Fibroblast of skin of back (primary cell): ENCODE measurements at places on chromosomes 2 and 18.

DNA sequence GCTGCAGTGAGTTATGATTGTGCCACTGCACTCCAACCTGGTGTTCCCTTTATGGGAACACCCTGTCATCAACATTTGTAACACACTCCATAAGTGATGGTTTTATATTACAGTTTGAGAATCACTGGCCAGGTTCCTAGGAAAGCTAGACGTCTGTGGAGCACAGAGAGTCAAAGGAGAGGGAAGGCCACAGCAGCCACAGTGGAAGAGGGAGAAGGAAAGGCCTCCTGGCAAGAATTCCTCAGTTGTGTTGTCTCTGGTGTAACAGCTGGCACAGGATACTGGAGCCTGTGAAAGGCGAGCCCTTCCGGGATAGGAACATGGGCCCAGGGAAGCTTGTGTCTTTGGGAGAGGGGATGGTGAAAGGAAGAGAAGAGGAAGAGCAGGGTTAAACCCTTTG, 360.5 kb upstream of the PIK3C3 start:
- DNase-seq: no peak

GRCh38 chr2:1421731-1422130, 8.5 kb downstream of the TPO start:
- DNase-seq: no peak

DNA sequence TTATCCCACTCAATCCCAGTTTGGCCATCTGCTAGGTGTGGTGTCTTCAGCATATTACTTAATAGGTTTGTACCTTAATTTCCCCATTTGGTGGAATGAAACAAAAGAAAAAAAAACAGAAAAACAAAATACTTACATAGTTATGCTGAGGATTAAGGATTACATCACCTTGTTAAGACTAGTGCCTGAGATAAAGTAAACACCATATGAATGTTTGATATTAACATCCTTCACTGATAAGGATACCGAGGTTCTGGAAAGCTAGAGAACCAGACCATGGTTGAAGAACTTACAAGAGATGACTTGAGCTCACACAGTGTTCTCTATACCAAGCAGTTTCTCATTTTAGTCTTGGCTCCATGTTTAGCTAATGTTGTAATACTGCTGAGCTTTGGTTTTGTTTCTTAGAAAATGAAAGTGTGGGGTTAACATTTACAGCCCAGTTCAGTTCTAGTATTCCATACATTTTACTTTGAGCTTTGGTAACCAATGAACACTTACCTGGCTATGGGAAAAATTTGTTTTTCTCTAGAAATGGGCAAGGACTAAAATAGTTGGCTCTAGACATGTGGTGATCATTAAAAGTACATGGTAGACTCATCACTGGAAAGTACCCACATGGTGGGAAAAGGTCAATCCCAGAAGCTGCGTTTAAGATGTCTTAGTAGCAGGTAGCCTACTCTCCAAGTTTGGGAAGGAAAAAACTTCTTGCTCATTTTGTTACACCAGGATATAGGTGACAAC, 5.8 kb upstream of the GPD2 start:
- DNase-seq: no peak

DNA sequence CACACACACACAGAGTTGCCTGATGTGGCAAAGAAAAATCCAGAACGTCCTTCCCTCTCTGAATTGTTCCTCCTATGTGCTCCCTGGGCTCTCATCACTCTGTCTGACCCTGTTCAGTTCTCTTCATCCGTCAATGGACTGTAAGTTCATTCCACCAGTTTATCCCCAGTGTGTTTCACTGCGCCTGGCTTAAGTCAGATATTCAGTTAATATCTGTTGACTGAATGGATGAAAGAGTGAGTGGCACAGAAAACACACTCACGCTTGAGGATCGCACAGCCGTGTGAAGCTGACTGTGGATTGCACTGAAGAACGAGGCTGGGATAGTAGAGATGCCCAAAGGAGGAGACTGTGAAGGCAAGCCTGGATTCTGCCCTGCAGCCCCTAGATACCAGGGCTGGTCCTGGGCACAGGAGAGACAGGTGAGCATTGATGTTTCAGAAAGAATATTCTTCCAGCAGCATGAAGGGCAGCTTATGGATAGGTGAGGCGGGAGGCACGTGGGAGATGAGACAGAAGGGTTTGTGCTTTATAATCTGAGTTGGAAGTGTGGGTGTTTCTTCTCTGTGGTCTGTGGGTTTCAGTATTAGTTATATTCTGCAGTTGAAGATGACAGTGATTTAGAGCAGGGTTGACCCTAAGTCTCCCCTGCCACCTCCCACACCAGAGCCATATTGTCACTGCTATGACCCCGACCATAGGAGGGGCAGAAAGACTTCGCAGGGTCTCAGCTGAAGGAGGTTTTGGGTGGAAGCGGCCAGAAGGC, 129.9 kb downstream of the SOCS6 start:
- DNase-seq: no peak

- DNase-seq: no peak
Measured at GRCh38 chr2:190352668-190353536, 9.5 kb downstream of the INPP1 start.

DNA sequence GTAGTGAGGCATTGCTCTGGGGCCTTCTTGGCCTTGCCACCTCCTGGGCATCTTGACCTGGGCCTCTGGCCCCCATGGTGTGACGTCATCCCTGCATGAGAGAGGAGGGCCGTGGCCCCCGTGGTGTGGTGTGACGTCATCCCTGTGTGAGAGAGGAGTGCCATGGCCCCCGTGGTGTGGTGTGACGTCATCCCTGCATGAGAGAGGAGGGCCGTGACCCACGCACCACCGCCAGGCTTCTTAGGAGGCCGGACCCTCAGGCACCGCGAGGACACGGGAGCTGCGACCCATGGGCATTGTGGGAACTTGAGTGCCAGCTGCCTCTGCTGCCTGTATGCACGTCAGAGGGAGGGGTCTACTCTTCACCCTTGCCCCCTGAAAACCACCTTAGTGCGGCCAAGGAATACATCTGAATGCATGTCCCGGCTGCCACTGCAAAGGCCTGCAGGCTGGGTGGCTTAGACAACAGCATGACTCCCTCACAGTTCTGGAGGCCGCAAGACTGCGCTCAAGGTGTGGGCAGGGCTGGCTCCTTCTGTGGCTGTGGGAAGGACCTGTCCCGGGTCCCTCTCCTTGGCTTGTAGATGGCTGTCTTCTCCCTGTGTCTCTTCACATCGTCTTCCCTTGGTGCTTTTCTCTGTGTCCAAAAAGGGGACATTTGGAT, 20.8 kb upstream of the OTOS start:
- no peak for DNase-seq

DNA sequence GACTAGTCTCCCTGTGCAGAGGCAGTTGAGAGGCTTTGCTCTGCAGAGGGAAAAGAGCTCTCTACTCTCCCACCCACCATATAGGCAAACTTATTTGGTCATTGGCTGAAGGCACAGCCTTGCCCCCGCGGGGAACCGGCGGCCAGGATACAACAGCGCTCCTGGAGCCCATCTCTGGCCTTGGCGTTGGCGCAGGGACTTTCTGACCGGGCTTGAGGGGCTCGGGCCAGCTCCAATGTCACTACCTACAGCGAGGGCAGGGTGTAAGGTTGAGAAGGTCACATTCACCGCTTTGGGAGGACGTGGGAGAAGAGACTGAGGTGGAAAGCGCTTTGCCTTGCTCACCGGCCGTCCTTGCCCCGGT, 2.2 kb downstream of the ONECUT2 start:
- DNase-seq: no peak

DNA sequence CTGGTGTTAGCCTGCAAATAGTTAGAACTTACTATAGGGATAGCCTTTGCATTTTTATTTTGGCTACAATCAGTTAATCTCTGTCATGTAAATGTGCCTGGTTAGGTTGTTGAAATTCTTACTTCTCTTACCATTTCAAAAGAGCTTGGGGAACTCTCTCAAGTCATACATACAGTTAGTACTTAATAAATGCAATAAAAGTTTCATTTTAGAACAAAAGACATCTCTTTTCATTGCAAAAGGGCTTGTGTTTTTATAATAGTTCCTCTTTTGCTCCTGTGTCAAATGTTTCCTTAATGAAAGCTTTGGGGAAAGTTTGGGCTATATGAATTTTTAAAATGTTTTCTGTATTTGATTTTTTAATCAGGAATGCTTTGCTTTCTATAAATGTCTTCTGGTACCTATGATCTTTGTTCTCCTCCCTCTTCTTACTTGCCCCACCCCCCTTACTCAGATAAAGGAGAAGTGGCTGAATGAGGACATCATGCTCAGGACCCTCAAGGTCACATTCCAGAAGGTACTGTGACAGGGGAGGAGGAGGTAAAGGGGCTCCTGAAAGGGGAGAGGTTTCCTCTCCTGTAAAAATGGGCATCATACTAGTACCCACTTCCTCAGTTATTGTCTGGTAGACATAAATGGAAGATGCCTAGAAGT, 13.6 kb downstream of the PTPN18 start:
- no peak for DNase-seq

GRCh38 chr18:48646976-48647375, 108.1 kb downstream of the CTIF start:
- no peak for DNase-seq

DNA sequence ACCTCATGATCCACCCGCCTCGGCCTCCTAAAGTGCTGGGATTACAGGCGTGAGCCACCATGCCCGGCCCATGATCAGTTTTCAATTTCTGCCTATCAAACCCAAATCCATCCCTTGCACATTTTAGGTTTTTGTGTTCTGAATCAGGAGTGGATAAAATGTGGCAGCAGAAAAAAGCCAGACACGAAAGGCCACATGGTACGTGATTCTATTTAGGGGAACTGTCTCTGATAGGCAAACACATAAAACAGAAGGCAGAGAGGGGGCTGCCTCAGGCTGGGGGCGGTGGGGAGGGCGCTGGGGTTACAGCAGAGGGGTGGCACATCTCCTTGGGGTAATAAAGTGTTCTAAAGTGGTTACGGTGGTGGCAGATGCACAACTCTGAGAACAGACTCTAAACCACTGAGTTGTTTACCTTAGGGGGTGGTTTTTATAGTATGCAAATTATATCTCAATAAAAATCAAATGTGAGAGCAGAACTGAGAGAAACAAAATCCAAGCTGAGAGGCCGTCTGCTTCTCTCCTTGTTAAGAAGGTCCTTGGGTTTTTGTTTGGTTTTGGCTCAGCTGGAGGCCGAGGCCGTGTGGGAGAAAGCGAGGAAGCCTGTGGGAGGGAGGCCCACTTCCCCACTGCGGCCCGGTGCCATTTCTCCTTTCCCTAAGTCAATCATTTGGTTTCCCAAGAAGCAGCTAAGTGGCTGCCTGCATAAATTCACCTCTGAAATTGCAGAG, 78.0 kb downstream of the SOWAHC start:
- no peak for DNase-seq

DNA sequence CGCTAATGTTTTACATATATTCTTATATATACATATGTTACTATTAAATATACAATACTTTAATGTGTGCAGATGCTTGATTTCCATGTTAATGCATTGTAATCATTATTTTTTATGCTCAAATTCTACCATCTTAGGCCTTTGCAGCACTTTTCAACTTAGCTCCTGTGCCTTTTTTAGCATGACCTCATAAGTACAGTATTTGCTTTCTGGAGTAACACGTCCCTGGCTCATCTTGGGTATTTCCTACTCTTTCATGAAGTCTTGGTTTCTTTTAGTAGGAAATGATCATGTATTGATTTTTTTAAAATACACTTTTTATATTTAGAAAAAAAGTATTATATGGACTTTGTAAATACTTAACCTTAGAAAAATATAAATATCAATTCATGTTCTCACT, 36.5 kb downstream of the CAB39 start:
- peak; percentile 60 for DNase-seq

- no peak for DNase-seq
Measured at GRCh38 chr2:127511090-127511695, 15.1 kb downstream of the IWS1 start.

DNA sequence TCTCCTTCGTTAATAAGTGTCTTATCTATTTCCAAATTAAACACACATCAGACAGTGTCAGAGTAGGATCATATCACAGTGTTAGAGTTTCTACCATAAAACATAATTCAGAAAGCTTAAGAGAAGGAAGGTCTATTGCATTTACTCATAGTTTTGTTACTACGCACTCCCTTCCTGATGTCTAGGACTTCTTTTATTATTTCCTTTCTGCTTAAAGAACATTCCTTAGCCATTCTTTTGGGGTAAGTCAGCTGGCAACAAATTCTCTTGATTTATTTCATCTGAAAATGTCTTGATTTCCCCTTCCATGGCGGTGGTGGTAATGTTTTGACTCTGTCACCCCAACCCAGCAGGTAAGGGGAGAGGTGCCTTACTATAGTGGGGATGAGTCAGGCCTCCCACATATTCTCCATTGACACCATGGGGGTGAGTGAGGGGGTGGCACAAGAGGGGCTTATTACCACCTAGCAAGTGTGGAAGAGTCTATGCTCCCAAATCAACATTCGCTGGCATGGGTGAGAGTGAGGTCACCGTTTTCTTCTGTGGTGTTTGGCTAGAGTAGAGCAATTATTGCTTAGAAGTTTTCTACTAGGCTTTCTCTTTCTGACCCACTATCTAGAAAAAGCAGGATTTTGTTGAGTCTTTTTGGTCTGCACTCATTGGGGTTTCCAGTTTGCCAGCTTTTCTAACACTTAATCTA, 29.9 kb downstream of the ABCB11 start:
- DNase-seq: peak; percentile 50

- DNase-seq: peak; percentile 62
Measured at GRCh38 chr18:58937071-58937886, 72.6 kb downstream of the ZNF532 start.

- no peak for DNase-seq
Measured at GRCh38 chr2:241111440-241111805, 9.3 kb upstream of the MTERF4 start.

- no peak for DNase-seq
Measured at GRCh38 chr2:66109419-66109818, 325.5 kb upstream of the MEIS1 start.

- DNase-seq: no peak
Measured at GRCh38 chr2:144041612-144042011, 478.3 kb downstream of the ZEB2 start.

- DNase-seq: peak; percentile 66
Measured at GRCh38 chr2:172038604-172039003, 38.9 kb downstream of the METAP1D start.

- DNase-seq: no peak
Measured at GRCh38 chr2:119929537-119929936, 83.3 kb upstream of the EPB41L5 start.

DNA sequence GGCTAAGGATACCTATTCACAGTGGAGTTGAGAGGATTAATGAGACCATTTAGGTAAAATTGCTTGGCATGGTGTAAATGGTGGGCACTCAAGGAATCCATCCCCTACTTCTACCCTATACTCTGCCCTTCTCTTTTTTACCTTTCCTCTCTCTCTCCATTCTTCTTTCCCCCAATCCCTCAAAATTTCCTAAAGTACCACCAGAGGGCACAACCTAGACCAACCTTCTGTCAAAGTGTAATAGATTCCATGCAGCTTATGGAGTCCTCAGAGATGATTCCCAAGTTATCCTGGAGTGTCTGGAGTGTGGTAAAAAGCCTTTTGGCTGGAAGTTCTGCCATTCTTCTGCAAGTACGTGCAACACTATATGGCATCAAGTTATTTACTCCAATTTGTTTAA, 33.0 kb upstream of the CCDC195 start:
- peak; percentile 9 for DNase-seq

DNA sequence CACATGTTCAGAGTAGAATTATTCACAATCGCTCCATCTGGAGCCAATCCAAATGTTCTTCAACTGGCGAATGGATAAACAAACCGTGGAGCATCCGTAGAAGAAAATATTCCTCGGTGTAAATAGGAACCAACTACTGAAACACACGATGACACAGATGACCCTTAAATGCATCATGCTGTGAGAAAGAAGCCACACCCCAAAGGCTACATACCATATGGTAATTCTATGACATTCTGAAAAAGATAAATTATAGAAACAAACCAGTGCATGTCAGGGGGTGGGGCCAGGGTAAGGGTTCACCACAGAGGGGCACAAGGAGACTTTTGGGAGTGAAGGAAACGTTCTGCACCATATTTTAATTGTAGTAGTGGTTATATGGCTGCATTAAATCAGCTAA, 312.2 kb upstream of the SMIM21 start:
- peak; percentile 6 for DNase-seq
